ENCODE measurements at places on chromosomes 13 and 19. TPM values are rescaled to one million over a fixed set of nuclear protein-coding genes. Genes with fewer than 3 reads are reported as not detected.

GRCh38 chr13:90427322-90428272 is 919.9 kb upstream of the MIR17HG start:
- H3K27ac ChIP-seq, result no peak overlapping the region
- no peaks in the 10 kb centered on the region for H3K36me3 ChIP-seq
- no peaks in the 10 kb centered on the region for H3K4me1 ChIP-seq

DNA sequence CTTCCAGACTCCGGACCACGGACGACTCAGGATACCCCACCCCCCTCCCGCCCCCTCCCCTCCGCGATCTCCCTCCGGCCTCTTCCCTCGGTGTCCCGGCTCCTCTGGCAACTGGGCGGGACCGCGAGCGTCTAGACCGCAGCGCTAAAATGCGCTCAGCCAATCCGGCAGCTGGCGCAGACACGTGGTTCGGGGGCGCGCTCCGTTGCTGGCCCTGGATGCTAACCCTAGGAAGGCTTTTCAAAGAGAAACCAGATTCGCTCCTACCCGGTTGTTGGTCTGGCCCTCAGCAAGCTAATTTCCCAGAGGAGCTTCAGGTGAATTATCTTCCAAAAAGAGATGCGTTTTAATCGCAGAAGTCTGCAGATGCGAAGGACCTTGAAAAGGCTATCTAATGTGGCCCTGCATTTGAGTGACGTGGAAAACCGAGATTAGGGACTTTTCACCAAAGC is at the start of gene DZIP1:
Gene DZIP1, minus strand, starts transcription at position 106 of the 452 bp plus-strand sequence. CDS start 2,677 bp downstream, outside the sequence.
- peak within 1 kb of the TSS; percentile 45 for H3K4me3 ChIP-seq
- peaks cover 39% of the 10 kb centered on the region for H3K27me3 ChIP-seq
- no peaks in the 10 kb centered on the region for H3K36me3 ChIP-seq

DNA sequence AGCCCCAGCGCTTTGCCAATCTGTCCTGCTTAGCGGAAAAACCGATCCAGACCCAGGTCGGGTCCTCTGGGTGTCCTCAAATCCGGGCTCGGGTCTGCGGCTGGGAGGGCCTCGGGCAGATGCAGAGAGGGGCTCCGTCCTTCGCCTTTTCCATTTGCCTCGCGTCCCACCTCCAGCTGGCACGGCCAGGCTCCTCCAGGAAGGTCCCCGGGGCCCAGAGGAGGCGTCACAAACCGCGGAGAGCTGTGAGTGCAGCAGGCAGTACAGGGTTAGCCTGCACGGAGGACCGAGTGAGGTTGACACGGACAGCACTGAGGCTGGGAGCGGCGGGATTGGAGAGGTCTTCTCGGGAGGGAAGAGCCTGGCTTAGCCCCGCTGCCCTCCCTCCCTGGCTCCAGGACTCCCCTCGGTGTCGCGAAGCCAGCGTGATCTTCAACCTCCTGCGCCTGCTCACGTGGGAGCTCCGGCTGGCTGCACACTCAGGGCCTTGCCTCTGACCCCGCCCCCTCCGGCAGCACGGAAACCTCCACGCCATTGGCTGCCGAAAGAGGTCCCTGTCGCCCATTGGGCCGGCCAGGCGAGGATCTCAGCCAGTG is 2.8 kb upstream of the IFNL2 start:
- no peak overlapping the region for H3K4me3 ChIP-seq
- H3K27ac ChIP-seq, result no peak overlapping the region
- no peak for DNase-seq
- peaks cover 25% of the 10 kb centered on the region for H3K27me3 ChIP-seq
- H3K4me1 ChIP-seq, result no peaks in the 10 kb centered on the region

- no peak overlapping the region for H3K4me3 ChIP-seq
- peaks cover 12% of the 10 kb centered on the region for H3K4me1 ChIP-seq
- peaks cover 7% of the 10 kb centered on the region for H3K27me3 ChIP-seq
Measured at GRCh38 chr19:1441022-1441426, 2.8 kb downstream of the RPS15 start.

- H3K4me3 ChIP-seq, result no peak overlapping the region
- H3K27ac ChIP-seq, result no peak overlapping the region
- no peak for DNase-seq
- no peaks in the 10 kb centered on the region for H3K36me3 ChIP-seq
- H3K4me1 ChIP-seq, result no peaks in the 10 kb centered on the region
- H3K27me3 ChIP-seq, result no peaks in the 10 kb centered on the region
Measured at GRCh38 chr13:90414691-90415596, 932.5 kb upstream of the MIR17HG start.

- no peak overlapping the region for H3K4me3 ChIP-seq
- H3K4me1 ChIP-seq, result no peaks in the 10 kb centered on the region
- H3K36me3 ChIP-seq, result no peaks in the 10 kb centered on the region
Measured at GRCh38 chr13:97569841-97570240, 135.9 kb downstream of the RAP2A start.

GRCh38 chr19:40232479-40232878 is 6.0 kb upstream of the CCNP start:
- DNase-seq, result no peak
- H3K4me1 ChIP-seq, result no peaks in the 10 kb centered on the region
- H3K27me3 ChIP-seq, result peaks cover 5% of the 10 kb centered on the region
- no peak overlapping the region for H3K4me3 ChIP-seq
- no peaks in the 10 kb centered on the region for H3K36me3 ChIP-seq

DNA sequence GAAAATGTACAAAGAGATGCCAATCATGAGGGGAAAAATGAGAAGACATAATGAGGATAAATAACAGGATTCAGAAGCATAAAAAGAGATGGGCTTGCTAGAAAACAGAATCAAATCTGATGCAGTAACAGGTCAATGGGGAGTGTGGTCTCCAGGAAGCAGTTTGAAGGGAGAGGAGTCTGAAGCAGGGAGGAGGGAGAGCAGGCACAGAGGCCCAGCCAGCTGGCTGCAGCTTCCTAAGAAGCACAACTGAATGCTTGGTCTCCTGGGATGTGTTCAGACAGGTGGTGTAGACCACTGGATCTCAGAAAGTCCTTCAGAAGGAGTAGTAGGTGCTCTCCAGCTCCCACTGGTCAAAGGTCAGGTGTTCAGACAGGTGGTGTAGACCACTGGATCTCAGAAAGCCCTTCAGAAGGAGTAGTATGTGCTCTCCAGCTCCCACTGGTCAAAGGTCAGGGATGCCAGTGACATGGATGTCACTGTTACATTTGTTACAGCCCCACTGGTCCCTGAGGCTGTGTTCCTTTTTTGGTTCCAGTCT is 68.3 kb upstream of the UBAC2 start:
- H3K4me3 ChIP-seq, result no peak overlapping the region
- no peak for DNase-seq
- no peaks in the 10 kb centered on the region for H3K27me3 ChIP-seq
- no peak overlapping the region for H3K27ac ChIP-seq

GRCh38 chr19:56678205-56678604 is 6.6 kb upstream of the ZNF835 start:
- H3K27me3 ChIP-seq, result no peaks in the 10 kb centered on the region
- no peak overlapping the region for H3K27ac ChIP-seq
- no peak for DNase-seq
- no peaks in the 10 kb centered on the region for H3K36me3 ChIP-seq
- no peaks in the 10 kb centered on the region for H3K4me1 ChIP-seq

GRCh38 chr19:11090997-11091702 is 1.9 kb downstream of the LDLR start:
- H3K27me3 ChIP-seq, result no peaks in the 10 kb centered on the region
- H3K36me3 ChIP-seq, result no peaks in the 10 kb centered on the region
- peak overlapping the region; percentile 93 for H3K27ac ChIP-seq
- peak overlapping the region; percentile 70 for H3K4me3 ChIP-seq

- no peaks in the 10 kb centered on the region for H3K36me3 ChIP-seq
- no peaks in the 10 kb centered on the region for H3K27me3 ChIP-seq
- H3K4me3 ChIP-seq, result no peak overlapping the region
- no peak overlapping the region for H3K27ac ChIP-seq
- no peaks in the 10 kb centered on the region for H3K4me1 ChIP-seq
- DNase-seq, result no peak
Measured at GRCh38 chr19:58037927-58038687, 4.3 kb downstream of the ZSCAN1 start.

GRCh38 chr13:60837806-60838205 is 440.8 kb downstream of the TDRD3 start:
- no peaks in the 10 kb centered on the region for H3K4me1 ChIP-seq
- DNase-seq, result no peak
- no peak overlapping the region for H3K27ac ChIP-seq
- H3K36me3 ChIP-seq, result no peaks in the 10 kb centered on the region

GRCh38 chr13:83883061-83883523 is 818 bp upstream of the SLITRK1 start:
- H3K27ac ChIP-seq, result no peak overlapping the region
- H3K27me3 ChIP-seq, result no peaks in the 10 kb centered on the region
- H3K4me1 ChIP-seq, result no peaks in the 10 kb centered on the region
- no peak for DNase-seq
- H3K36me3 ChIP-seq, result no peaks in the 10 kb centered on the region

- no peaks in the 10 kb centered on the region for H3K27me3 ChIP-seq
- no peak for DNase-seq
- no peak overlapping the region for H3K4me3 ChIP-seq
- H3K27ac ChIP-seq, result no peak overlapping the region
- no peaks in the 10 kb centered on the region for H3K36me3 ChIP-seq
Measured at GRCh38 chr19:55273978-55274707, 5.8 kb downstream of the HSPBP1 start.

- no peak overlapping the region for H3K4me3 ChIP-seq
- no peak overlapping the region for H3K27ac ChIP-seq
- no peaks in the 10 kb centered on the region for H3K27me3 ChIP-seq
- DNase-seq, result no peak
Measured at GRCh38 chr13:97185291-97185690, 36.8 kb upstream of the MBNL2 start.

DNA sequence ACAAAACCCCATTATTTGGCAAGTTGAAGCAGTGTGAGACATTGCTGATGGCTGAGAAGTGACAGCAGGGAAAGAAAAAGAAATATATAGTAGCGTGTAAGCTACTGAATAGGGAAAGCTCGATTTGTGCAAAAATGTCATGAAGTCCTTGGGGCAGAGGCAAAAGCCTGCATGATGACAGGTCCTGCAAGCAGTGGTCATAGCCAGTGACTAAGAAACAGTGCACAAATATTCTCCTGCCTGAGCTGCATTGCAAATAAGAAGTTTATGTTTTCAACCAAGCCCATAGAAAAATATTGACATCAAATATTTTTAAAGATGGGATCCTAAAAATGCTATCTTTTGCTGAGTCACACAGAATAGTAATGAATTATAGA is 270.0 kb downstream of the SLITRK6 start:
- H3K36me3 ChIP-seq, result no peaks in the 10 kb centered on the region
- H3K4me3 ChIP-seq, result no peak overlapping the region
- H3K27me3 ChIP-seq, result no peaks in the 10 kb centered on the region
- no peak overlapping the region for H3K27ac ChIP-seq
- H3K4me1 ChIP-seq, result no peaks in the 10 kb centered on the region

DNA sequence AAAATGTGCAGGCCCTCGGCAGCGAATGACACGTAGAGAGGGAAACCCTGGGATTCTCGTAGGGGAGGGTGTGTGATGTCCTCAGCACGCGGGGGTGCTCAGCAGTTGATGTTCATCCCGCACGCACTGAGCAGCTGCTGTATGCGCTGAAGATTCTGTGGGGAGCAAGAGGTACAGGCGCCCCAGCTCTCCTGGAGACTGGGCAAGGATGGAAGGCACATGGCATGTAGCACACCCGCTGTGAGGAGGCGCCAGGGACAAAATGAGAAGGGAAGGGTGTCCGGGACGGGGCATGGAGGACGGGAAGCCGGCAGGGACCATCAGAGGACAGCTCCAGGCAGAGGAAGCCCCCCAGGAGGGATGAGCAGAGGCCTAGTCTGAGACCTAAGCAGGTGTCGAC is 15.4 kb downstream of the ATP11A start:
- no peaks in the 10 kb centered on the region for H3K36me3 ChIP-seq
- H3K4me3 ChIP-seq, result no peak overlapping the region
- no peak for DNase-seq
- H3K27me3 ChIP-seq, result no peaks in the 10 kb centered on the region
- no peak overlapping the region for H3K27ac ChIP-seq

The FCAR gene
- total RNA-seq, result 0.88 TPM

The MBD3L2 gene
- not detected for total RNA-seq

The ZNF223 gene
- 5.1 TPM for total RNA-seq

The PCDH8 gene
- 0.21 TPM for total RNA-seq

The ACER1 gene
- not detected for total RNA-seq

The PGPEP1 gene
- total RNA-seq, result 62.6 TPM
